ENCODE measurements at places on chromosomes 3 and 15.

GRCh38 chr3:10495003-10495402 is 10.4 kb downstream of the ATP2B2 start:
- DNase-seq: no peak

- DNase-seq: no peak
Observed at GRCh38 chr15:91776104-91776503, 77.4 kb upstream of the SLCO3A1 start.

DNA sequence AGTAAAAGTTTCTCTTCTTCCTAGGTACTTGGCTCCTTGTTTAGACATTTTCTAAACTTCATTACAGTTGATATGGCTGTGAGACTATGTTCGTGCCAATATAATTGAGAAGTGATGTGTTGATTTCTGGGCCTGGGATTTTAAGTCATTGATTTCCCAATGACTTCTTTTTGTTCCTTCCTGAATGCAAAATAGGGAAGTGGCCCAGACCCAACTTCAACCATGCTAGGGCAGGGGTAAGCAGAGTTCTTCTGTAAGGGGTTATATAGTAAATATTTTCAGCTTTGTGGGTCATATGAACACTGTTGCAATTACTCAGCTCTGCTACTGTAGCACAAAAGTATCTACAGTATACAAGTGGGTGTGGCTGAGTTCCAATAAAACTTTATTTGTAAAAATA is 320.1 kb upstream of the WNT5A start:
- DNase-seq: no peak

DNA sequence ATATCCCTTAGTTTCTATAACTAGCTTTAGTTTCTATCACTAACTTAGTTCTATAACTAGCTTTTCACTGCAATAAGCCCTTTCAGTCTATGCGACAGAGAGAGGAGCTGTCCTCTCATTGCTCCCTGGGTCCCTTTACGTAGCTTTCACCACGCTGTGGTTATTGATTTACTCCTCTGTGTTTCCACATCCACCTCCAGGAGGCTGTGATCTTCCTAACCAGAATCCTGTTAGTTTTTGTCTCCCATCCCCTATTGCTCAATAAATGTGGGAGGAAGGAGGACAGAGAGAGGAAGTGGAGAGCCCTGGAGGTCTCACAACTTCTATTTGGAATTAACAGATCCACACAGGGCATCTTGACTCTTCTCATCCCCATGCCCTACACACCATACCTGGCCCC is 1036.1 kb downstream of the MCTP2 start:
- DNase-seq: no peak

- no peak for DNase-seq
Observed at GRCh38 chr3:162073422-162073975, 576.9 kb downstream of the OTOL1 start.

DNA sequence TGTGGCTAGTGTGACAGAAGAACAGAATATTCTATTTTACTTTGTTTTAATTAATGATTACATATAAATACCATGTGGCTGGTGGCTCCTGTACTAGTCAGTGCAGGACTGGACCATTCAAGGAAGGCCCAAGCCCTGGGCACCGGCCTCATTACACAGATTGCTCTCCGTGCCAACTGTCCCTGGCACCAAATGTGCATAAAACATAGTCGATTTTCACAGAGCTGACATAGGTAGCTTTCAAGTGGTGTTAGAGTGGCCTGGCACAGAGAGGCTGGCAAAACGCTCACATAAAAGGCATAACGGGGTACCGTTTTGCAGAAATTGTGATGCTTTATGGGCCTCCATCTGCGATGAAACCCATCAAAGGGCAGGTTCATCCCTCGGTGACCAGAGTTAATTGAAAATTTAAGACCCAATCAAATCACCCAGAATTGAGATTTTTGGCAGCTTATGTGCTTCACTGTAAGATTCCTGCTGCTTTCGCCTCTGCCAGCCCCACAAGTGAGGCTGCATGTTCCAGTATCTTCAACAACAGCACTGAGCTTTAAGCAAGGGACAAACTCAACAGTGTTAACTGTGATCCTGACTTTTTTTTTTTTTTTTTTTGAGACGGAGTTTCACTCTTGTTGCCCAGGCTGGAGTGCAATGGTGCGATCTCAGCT is 25.9 kb downstream of the RFTN1 start:
- DNase-seq: no peak

GRCh38 chr3:13348661-13349396 is 71.3 kb downstream of the NUP210 start:
- DNase-seq: peak; percentile 17

DNA sequence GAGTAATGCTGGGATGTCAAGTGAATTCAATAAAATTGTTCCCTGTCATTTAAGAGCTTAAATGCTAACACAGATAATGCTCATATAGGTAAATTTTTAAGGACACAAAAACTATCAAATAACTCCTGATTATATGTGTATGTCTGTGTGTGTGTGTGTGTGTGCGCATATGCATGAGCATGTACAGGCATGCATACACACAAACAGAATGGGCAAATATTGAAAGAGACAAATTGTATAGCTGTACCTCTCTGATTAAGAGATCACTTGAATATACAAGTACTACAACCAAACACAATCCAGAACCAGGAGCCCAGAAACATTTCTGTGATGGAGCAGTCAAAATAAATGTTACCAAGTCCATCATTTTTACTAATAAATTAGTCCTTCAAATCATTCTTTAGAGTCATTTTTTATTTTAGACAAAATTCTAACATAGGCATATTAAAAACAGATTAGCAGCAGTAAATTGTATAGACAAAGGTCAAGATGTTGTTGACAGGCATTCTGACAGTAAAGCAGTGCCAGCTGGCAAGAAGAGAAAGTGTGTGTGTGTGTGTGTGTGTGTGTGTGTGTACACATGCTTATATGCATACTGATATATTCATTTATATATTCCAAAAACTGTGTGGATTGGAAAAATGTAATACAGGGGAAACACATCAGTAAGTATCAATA is 145.3 kb downstream of the CD47 start:
- no peak for DNase-seq

- no peak for DNase-seq
Observed at GRCh38 chr3:41716471-41716870, 245.4 kb downstream of the ULK4 start.

- peak; percentile 15 for DNase-seq
Observed at GRCh38 chr15:66007663-66008262, 138.5 kb downstream of the RAB11A start.

- no peak for DNase-seq
Observed at GRCh38 chr15:67068710-67069400, 3.5 kb downstream of the SMAD3 start.

- DNase-seq: peak; percentile 54
Observed at GRCh38 chr3:193701953-193702635, 109.1 kb downstream of the OPA1 start.

GRCh38 chr3:156674911-156675829 is 780 bp downstream of the TIPARP start:
- DNase-seq: peak; percentile 83

DNA sequence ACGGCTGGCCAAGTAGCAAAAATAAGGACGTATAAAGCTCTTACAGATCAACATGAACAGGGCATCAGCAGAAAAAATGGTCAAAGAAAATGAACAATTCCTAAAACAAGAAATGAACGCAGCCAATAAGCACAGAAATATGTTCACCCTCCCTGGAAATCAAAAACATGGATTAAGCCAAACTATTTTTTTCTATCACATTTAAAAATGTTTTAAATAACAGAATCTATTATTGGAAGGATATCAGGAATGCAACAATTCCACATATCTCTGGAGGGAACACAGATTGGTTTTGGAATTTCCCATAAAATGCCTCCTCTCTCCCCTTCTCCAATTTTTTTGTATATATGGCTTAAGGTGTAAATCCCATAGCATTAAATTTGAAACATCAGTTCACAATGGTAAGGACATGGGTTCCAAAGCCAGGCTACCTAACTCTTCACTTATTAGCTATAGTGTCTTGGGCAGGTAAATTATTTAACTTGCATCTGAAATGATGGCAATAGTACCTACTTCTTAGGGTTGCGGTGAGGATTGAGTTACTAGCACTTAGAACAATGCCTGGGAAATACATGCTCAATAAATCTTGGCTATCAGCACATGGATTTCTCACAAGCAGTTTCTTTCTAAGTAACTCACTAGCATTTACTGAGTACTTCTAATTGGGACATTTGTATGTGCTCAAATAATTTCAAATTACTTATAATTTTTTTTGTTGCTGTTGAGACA is 10.1 kb downstream of the UACA start:
- no peak for DNase-seq

DNA sequence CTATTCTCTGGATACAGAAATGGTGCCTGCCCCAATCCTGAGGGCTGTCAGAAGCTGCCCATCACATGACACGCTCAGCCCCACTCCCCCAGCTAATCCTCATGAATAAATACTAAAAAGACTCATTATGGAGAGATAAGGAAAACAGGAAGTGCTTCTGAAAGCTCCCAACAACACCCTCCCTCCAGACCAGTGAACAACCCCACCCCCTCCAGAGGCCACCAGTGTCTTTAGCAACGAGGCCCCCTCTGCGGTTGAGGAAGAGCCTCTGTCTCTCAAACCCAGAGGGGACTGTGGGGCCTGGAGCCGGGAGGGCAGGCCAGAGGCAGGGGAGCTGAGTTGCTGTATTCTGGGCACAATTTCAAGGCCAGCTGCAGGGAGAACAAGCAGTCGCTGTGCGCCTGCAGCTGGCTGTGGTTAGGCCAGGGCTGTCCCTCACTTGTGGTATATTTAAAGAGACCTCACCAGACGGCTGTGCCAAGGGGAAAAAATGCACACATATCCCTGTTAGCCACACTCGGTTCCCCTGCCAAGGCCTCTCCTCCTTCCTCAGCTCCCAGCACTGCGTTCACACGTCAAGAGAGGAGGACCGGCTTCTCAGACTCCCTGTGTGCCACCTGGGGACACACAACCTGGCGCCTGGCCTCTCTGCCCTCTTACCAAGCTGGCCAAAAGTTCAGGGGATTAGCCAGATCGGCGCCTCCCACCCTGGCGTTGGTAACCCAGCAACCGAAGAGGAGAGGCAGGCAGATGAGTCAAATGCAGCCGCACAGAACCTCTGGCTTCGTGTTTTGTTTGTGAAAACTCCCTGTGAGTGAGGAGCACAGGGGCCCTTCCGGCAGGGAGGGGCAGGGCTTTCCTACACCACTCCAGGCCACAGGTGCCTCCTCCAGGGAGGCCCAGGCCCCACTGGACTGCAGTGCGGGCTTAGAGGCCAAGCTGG is 101.2 kb upstream of the ETV5 start:
- DNase-seq: no peak

- no peak for DNase-seq
Observed at GRCh38 chr3:77040926-77041722, 1.2 kb downstream of the ROBO2 start.

GRCh38 chr3:124144035-124144814 is 152.3 kb upstream of the ROPN1 start:
- DNase-seq: no peak

GRCh38 chr15:80464951-80465625 is 60.9 kb downstream of the ARNT2 start:
- no peak for DNase-seq

- DNase-seq: no peak
Observed at GRCh38 chr3:84073664-84074063, 885.1 kb upstream of the CADM2 start.

- DNase-seq: no peak
Observed at GRCh38 chr3:65883613-65884012, 155.1 kb downstream of the MAGI1 start.

DNA sequence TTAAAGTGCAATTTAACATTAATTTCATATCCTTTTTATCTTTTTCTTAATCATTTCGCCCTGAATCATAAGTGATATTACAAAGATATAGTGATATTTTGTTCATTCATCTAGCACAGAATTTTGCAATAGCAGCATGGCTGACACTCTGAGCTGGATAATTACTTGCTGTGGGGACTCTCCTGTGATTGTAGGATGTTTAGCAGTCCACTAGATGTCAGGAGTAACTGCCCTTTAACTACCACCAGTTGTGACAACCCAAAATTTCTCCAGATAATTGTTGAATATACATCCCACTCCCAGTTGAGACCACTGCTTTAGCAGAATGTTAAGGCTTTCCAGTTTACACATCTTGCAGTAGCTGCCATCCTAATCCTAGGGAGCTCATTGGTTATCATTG is 196.8 kb upstream of the MBNL1 start:
- peak; percentile 45 for DNase-seq

GRCh38 chr15:33547876-33548275 is 237.1 kb downstream of the RYR3 start:
- DNase-seq: no peak

GRCh38 chr3:127194601-127195187 is 1.8 kb downstream of the PRR23E start:
- no peak for DNase-seq

GRCh38 chr3:106349191-106349881 is 480.5 kb upstream of the CBLB start:
- DNase-seq: no peak

- no peak for DNase-seq
Observed at GRCh38 chr3:49803465-49804140, 542 bp downstream of the INKA1 start.

DNA sequence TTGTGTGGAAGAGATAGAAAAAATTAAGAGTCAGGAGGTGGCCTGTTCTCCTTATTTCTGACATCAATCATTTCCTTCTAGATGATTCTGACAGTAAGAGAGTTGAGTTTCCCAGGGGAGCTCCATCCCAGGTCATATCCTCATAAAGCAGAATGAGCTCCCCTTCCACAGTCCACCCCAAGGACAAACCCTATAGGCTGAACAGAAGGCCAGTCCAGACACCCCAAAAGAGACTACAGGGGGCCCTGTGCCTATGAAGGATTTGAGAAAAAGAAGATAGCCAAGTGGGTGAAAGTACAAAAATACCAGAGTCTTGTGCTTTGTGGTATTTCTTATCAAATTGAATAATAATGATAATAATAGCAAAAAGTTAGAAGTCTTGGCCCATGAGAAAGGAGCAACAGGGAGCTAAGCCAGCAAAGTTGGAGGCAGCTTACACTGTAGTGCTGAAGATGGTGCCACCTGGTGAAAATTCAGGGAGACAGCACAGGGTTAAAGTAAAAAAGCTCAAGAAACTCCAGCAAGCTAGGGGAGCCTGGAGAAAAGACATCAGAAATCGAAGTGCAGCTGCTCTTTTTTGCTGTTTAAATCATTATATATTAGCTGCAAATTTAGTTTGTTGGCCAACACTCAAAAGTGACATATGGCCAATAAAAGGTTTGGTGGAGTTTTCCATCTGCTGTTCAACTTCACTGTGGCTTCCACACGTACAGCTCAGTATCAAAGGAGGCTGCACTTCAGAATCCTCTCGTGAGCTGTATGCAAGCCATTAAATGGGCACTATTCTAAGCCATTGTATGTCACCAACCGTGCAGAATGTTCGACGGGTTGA is 35.8 kb upstream of the SLC24A5 start:
- no peak for DNase-seq

DNA sequence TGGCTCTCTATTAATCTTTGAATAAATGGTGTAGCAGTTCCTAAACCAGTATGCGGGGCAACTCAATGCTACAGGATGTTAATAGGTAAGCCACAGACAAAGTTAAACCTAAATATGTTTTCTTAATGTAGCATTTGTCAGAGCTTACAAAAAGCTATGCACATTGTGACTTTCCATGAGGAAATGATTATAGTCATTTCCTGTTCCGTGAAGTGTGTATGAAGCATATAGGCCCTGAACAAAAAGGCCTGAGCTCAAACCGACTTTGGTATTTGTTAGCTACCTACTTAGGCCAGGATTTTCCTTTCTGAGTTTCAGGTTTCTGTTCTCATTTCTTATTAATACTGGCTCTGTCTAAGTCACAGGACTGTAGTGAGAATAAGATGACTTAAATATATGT is 14.2 kb downstream of the ZNF80 start:
- DNase-seq: no peak

- DNase-seq: no peak
Observed at GRCh38 chr15:77658304-77658703, 25.6 kb upstream of the LINGO1 start.
